ENCODE measurements at places on chromosomes 2 and 18.

DNA sequence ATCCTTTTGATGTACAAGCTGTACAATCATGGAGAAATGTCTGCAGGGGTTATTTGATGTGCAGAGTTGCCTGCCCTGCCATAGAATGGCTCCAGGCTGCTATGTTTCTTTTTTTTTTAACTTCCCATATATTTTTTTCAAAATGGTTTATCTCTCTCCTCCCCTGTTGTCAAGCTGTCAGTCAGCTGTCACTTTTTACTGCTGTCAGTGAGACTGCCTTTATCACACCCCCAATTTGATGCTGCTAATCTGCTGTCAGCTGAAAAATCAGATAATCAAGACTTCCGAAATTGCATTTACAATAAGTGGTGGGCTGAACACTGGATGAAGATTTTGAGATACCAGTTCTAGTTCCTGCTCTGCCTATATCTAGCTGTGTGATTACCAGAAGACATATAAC lies 382.6 kb downstream of the ZEB2 start:
- no peak for DNase-seq

- DNase-seq = no peak
Observed at GRCh38 chr2:83528767-83529166, 930.3 kb downstream of the SUCLG1 start.

DNA sequence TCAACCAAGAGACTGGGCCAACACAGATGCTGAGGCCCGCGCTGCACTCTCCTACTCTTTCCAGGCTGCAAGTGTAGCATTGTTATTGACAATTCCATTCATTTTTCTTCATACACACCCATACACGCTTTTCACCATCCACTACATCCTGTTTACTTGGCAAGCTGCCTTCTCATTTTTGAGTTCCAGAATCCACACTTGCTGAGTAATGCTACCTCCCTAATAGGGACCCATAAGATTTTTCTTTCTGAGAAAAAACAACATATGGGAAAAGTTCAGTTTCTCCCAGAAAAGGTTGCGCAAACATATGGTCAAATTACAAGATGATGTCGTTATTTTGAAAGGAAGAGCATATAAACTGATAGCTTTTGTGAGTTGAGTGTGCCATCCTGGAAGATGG lies 3.3 kb upstream of the NETO1 start:
- DNase-seq = no peak

DNA sequence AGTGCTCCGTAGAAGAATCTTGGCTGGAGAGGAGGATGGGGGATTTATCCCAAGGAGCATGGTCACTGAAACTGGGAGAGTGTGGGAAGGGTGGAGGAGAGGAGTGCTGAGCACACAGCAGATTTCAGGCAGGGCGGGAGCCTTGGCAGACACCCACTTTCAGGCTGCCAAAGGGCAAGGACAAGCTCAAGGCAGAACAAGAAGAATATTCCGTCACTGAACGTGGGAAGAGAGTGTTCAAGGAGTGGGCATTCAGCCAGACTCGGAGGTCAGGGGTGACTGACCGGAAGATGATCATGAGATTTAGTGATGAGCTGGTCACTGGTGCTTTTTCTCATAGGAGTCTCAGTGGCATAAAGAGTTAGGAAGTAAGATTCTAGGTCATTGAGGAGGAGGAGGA lies 136.2 kb upstream of the RASGRP3 start:
- DNase-seq = no peak

DNA sequence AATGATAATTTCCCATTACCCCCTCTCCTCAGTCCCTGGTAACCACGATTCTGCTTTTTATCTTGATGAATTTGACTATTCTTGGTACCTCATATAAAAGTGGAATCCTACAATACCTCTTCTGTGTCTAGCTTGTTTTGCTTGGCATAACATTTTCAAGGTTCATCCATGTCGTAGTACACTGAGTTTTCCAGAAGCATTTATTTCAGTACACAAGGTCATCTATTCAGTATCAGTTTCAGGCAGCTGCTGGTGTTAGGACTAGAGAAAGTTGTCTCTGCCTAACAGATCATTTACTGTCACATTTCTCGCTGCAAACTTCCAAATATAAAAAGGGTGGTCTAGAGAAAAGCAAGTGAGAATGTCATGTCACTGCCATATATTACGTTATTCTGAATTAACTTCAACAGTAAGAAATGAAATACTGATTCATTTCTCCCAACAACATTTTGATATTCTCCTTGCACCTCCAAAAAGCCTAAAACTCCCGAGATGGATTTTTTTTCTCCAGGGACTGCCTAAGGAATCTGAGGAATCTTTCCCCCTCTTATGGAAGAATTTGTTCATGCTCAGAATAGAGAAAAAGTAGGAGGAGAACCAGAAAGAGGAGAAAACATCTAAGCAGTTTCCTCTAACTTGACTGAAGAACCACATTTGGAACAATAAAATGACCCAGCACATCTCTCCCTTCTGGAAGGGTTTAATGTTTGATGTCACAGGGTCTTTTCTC lies 36.0 kb downstream of the CDK15 start:
- no peak for DNase-seq

DNA sequence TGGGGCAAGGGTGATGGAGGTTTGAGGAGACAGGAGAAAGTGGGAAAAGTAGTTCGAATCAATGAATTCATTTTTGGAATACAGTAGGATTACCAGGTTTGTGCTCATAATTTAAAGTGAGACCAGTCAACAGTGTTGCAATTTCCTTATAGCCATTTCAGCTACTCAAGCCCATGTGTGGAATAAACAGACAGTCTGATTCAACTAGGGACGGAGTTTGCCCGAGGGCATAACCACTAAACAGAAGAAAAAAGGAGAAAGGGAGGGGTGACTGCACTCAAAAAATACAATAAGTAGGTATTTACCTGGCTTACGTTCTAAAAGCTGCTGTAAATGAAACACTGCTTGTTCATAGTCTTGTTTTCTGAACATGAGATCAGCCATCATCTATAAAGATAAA lies 55.2 kb downstream of the TTC21B start:
- no peak for DNase-seq

DNA sequence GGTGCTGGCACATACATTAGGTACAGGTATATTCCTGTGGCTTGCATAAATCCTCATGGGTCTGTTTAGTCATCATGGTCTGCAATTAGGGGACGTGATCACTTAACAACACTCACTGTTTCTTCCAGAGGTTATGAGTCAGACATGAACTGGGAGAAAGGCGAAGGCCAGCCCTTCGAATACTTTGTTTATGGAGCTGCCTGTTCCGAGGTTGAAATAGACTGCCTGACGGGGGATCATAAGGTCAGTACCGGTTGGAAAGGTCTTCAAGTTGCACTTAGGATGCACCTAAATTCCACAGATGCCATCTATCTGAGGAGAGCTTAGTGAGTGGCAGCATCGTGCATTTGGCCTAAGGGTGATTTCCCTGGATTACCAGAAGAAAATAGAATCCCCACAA lies 76.9 kb downstream of the AOX1 start:
- DNase-seq = no peak

- DNase-seq = no peak
Observed at GRCh38 chr2:17804358-17804757, 11.9 kb upstream of the MSGN1 start.

All from CD4-positive, alpha-beta T cell treated with Interleukin-17A for 4 hours (primary cell).